ENCODE measurements at places on chromosomes 1 and 21. TPM values are rescaled to one million over a fixed set of nuclear protein-coding genes. Genes with fewer than 3 reads are reported as not detected.

Gene EFNA3
- 2.4 TPM for total RNA-seq

Gene ZBTB8A
- 6.2 TPM for total RNA-seq

DNA sequence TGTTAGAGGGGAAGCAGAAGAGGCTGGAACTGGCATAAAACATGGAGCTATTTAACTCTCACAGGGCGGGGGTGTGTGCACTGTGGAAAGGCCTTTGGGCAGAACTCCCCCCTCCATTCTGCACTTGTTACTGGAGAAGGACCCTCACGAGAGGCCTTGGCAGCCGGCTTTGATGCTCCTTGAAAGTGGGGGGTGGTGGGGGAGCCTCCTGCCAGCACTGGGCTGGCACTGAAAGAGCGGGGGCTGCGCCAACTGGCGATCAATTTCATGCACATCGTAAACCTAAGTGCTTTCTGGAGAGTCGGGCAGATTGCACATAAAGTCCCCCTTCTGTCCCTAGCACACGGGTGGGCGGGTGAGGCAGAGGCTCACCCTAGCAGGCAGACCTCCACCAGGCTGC lies 28.9 kb downstream of the FOXO6 start:
- no peak for DNase-seq

DNA sequence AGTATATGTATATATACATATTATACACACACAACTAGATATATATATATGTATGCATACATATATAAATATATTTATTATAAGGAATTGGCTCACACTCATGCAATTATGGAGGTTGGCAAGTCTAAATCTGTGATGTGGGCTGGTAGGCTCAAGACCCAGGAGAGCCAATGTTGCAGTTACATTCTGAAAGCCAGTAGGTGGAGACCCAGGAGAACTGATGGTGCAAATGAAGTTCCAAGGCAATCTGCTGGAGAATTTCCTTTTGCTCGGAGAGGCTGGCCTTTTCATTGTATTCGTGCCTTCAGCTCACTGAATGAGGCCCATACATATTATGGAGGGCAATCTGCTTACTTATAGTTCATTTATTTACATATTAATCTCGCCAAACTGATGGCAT lies 9.4 kb downstream of the IVL start:
- DNase-seq = no peak

GRCh38 chr1:19036041-19036812 lies 79.8 kb upstream of the IFFO2 start:
- no peak for DNase-seq

DNA sequence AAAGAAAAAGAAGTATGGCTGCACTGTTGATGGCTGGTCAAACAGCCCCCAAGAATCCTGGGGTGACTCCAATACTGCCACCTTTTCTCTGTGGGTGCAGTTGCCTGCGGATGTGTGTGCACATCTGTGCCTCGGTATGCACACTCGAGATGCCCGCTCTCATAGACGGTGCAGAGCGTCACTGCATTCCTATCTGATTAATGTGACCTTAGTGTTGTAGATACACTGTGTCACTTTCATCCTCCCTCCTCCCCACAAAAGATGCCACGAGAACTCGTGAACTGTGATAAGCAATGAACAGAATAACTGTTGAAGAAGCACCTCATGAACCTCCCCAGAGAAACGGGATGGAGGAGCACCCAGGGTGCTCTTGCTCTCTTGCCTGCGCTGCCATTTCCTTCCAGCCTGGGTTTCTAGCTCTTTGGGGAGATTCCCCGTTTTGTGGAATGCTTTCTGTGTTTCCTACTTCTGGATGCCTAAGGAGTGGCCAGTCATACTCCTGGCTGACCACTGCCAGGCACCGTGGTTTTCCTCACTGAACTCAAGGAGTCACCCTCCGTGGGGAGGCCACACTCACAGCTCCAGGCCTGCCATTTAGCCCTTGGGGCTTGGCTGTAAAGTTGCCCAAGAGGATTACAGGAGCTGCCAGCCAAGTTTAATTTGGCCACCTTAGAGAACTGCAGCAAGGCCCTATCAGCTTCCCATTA lies 32.0 kb downstream of the NTPCR start:
- peak; percentile 67 for DNase-seq

All from Daoy (cell line).